ENCODE measurements at places on chromosomes 12 and 14. TPM values are rescaled to one million over a fixed set of nuclear protein-coding genes. Genes with fewer than 3 reads are reported as not detected.

The HOXC5 gene
- 0.25 TPM for total RNA-seq

DNA sequence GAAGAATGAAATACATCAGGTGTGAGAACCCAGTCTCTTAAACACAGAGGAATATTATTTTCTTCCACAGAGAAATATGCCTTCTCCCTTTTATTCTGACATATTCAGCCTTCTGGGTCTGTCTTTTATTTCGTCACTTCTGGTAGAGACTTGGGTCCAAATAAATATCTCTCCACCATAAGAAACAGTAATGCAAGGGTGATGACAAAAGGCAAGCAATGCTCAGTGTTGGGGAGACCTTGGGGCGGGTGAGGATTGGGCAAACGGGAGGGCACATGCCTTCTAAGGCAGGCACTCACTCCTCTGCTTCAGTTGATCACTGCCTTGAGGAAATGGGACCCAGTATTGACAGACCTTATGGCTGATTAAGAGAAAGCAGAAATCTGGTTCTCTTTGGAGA lies 6.7 kb upstream of the SOCS2 start:
- no peaks in the 10 kb centered on the region for H3K4me1 ChIP-seq
- H3K36me3 ChIP-seq: no peaks in the 10 kb centered on the region

The NRXN3 gene
- total RNA-seq: 0.06 TPM

The POMT2 gene
- total RNA-seq: 29.2 TPM

DNA sequence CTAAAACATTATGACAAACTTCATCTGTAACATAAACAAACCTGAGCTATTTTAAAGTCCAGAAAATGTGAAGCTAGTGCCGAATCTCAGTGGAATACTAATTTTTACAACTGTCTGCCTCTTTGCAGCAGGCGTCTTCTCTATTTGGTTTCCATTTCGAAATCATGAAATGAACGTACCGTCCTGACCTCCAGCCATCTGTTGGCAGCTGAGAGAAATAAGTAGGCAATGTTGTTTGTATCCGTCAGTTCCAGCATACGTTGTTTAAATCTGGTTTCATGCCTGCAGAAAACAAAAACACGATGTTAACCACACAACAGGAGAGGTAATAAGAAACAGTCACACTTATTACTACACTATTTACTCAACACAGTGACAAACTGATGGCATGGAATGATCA lies 54.3 kb upstream of the KCNJ8 start:
- no peak overlapping the region for H3K4me3 ChIP-seq
- H3K36me3 ChIP-seq: peaks cover 57% of the 10 kb centered on the region
- no peak for DNase-seq
- no peaks in the 10 kb centered on the region for H3K27me3 ChIP-seq

DNA sequence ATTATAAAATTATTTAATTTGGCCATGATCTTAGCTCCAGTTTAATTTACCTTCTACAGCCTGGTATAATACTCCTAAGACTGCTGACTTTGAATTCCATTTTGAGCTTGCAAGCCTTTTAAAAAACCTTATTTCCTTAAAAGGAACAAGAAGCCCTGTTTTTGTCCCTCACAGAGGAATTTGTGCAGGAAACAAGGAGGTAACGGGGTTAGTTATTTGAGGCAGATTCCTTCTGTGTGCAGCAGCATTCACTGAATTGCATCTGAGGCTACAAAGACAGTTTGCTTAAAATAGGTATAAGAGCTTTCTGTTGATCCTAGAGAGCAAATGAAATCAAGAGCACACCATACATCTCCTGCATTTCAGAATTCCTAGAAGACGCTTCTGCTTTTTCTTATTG lies 403.3 kb upstream of the PRICKLE1 start:
- no peaks in the 10 kb centered on the region for H3K4me1 ChIP-seq
- H3K27ac ChIP-seq: no peak overlapping the region
- no peak for DNase-seq
- H3K36me3 ChIP-seq: no peaks in the 10 kb centered on the region
